Fibroblast of lung (primary cell): ENCODE measurements at places on chromosomes 12 and 14. TPM values are rescaled to one million over a fixed set of nuclear protein-coding genes. Genes with fewer than 3 reads are reported as not detected.

The AQP2 gene
- not detected in 2 replicates for total RNA-seq

The SLCO1B3 gene
- not detected in 2 replicates for total RNA-seq

The KRT6A gene
- not detected in 2 replicates for total RNA-seq

The MAP3K9 gene
- total RNA-seq = under 0.01 and 0.17 TPM in 2 replicates

The SDSL gene
- total RNA-seq = 10.0 and 12.4 TPM in 2 replicates

The ABCD4 gene
- 26.2 and 26.9 TPM in 2 replicates for total RNA-seq

The SYNDIG1L gene
- total RNA-seq = not detected in 2 replicates

The ASB2 gene
- 0.51 and 0.99 TPM in 2 replicates for total RNA-seq

The KRT85 gene
- not detected in 2 replicates for total RNA-seq

The GLIPR1 gene
- 36.0 and 59.8 TPM in 2 replicates for total RNA-seq

The SLC35F4 gene
- total RNA-seq = not detected in 2 replicates

The TUBA1C gene
- total RNA-seq = 121 and 164 TPM in 2 replicates

The SERPINA3 gene
- 0.50 and 7.2 TPM in 2 replicates for total RNA-seq

The KRT86 gene
- 0.17 TPM in 1 of 2 replicates, not detected in the other for total RNA-seq

The C14orf39 gene
- not detected in 2 replicates for total RNA-seq

The KRT75 gene
- total RNA-seq = not detected in 2 replicates

The HOXC6 gene
- 0.17 and 0.51 TPM in 2 replicates for total RNA-seq

The ITGA7 gene
- 40.3 and 130 TPM in 2 replicates for total RNA-seq

The JAG2 gene
- 1.8 TPM in 2 replicates for total RNA-seq

The KRT71 gene
- total RNA-seq = not detected in 2 replicates

The PTGER2 gene
- total RNA-seq = 30.0 and 38.8 TPM in 2 replicates

The SCNN1A gene
- under 0.01 and 0.26 TPM in 2 replicates for total RNA-seq

The LRRC74A gene
- not detected in 2 replicates for total RNA-seq

The BDKRB1 gene
- 16.7 and 22.5 TPM in 2 replicates for total RNA-seq

The AVPR1A gene
- total RNA-seq = not detected in 2 replicates

The TSPAN19 gene
- total RNA-seq = not detected in 2 replicates

The OTOGL gene
- under 0.01 and 0.17 TPM in 2 replicates for total RNA-seq

The CLEC1A gene
- total RNA-seq = not detected in 2 replicates

The MFAP5 gene
- 1.3 and 9.0 TPM in 2 replicates for total RNA-seq

The LMNTD1 gene
- not detected in 2 replicates for total RNA-seq

The PPP2R5C gene
- total RNA-seq = 82.7 and 86.0 TPM in 2 replicates

The AKAP3 gene
- 1.5 and 2.8 TPM in 2 replicates for total RNA-seq

The TSHR gene
- not detected in 2 replicates for total RNA-seq

The HOXC13 gene
- total RNA-seq = not detected in 2 replicates

The CARMIL3 gene
- 0.17 and 0.26 TPM in 2 replicates for total RNA-seq

The HAL gene
- 0.17 TPM in 1 of 2 replicates, not detected in the other for total RNA-seq

The TAS2R14 gene
- total RNA-seq = 2.1 and 2.6 TPM in 2 replicates

The VSIG10 gene
- total RNA-seq = 26.5 and 31.7 TPM in 2 replicates

The PRKCH gene
- total RNA-seq = 3.6 and 5.4 TPM in 2 replicates

The PTPRQ gene
- total RNA-seq = 0.77 and 1.3 TPM in 2 replicates

The MYH6 gene
- not detected in 2 replicates for total RNA-seq

The PMCH gene
- not detected in 2 replicates for total RNA-seq

The TMEM233 gene
- under 0.01 TPM in 2 replicates for total RNA-seq
